ENCODE measurements at places on chromosomes 1 and 21.

DNA sequence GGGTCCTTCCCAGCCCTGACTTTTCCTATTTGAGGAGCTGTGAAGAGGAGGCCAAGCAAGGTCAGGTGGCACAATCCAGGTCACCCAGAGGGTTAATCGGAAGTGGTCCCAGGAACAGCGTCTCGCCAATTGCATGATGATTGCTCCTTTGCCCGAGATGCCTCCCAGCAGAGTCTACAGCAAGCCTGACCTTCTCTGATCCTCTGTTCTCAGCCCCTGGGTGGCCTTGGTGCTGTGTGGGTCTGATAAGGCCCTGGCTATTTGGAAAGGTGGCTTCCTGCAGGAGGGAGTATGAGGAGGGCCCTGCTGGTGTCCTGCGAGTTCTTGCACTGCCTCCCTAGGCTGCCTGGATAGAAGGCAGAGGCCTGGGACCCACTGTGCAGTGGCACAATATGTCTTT is 116.2 kb downstream of the FOXD2 start:
- DNase-seq: no peak

- no peak for DNase-seq
Measured at GRCh38 chr21:38993561-38993960, 187.8 kb downstream of the ETS2 start.

- no peak for DNase-seq
Measured at GRCh38 chr21:38243732-38244406, 12.9 kb upstream of the KCNJ15 start.

GRCh38 chr1:210397681-210398080 is 69.0 kb downstream of the HHAT start:
- DNase-seq: no peak

DNA sequence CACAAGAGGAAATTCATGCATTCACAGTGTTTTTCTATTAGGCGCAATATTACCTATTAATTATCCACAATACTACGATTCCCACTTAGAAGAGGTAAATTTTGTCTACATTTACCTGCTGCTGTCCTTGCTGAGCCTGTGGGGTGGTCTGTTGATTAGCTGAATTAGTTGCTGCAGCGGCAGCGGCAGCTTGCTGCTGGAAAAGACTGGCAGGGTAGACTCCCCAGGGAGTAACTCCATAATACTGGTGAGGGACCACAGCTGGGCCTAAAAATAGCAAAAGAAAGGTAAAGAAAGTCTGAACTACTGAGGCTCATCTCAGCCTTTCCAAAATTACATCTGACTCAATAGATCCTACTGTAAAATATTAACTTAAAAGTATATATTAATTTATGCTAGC is 66.0 kb upstream of the SDC3 start:
- DNase-seq: no peak

- no peak for DNase-seq
Measured at GRCh38 chr1:79792219-79792930, 785.8 kb upstream of the ADGRL4 start.

DNA sequence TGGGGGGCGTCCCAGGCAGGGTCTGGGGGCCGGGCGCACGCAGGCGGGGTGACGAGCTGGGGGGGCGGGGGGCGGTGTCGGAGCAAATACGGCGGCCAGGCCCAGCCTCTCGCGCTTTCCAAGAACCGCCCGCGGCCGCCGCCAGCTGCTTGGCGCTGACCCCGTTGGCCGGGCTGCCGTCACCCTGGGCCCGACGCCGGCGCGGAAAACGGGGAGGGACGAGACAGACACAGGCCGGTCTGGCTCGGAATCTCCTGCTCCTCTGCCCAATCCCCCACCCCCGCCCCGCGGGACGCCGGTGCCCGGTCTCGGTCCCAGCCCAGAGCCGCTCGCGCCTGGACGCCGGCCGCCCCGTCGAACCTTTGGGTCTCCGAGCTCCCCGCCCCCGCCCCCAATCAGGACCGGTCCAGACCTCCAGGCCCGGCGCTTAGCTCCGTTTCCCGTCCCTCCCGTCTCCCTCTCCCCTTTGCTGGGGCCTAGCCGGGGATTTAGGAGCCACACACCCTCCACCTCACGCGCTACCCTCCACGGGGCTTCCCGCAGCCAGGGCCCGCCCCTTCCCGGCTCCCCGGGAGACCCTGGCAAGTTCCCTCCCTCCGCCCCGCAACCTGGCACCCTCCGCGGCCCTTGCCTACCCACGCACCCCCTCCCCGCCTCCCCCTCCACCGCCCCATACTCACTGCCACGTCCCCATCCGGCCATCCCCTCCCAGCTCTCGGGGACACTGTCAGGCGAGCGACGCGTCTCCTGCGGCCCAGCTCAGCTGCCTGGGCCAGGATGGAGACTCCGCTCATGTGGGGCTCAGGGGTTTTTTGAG is 800 bp upstream of the MMP23B start:
- no peak for DNase-seq

DNA sequence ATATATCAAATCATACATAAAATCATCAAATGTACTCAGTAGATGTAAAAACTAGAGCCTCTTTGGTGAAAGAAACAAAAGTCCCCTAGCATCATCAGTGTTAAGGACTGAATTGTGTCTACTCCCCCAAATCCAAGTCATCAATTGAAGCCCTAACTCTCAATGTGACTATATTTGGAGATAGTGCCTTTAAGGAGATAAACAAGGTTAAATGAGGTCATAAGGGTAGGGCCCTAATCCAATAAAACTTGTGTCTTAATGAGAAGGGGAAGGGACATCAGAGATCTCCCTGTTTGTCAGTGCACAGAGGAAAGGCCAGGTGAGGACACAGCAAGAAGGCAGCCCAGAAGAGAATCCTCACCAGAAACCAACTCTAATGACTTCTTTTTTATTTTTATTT is 33.5 kb downstream of the USP24 start:
- no peak for DNase-seq

DNA sequence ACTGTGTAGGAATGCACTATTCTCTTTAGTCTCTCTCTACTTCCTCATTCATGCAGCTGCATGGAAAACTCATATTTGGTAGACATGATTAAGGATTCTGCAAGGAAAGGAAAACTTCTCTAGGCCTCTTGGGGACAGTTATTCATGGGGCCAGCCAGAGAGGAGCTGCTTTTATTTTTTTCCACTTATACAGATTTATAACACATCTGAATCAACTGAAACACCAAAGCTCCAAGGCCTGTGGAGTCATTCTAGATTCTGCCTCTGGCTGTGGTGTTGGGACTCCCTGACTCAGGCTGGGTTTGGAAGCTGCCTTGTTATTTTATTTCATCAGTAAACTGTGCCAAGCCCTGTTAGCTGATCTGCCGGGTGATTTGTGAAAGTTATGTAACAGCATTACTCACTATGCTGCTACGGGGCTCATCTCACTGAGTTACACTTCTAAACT is 83.9 kb upstream of the EDEM3 start:
- DNase-seq: no peak

DNA sequence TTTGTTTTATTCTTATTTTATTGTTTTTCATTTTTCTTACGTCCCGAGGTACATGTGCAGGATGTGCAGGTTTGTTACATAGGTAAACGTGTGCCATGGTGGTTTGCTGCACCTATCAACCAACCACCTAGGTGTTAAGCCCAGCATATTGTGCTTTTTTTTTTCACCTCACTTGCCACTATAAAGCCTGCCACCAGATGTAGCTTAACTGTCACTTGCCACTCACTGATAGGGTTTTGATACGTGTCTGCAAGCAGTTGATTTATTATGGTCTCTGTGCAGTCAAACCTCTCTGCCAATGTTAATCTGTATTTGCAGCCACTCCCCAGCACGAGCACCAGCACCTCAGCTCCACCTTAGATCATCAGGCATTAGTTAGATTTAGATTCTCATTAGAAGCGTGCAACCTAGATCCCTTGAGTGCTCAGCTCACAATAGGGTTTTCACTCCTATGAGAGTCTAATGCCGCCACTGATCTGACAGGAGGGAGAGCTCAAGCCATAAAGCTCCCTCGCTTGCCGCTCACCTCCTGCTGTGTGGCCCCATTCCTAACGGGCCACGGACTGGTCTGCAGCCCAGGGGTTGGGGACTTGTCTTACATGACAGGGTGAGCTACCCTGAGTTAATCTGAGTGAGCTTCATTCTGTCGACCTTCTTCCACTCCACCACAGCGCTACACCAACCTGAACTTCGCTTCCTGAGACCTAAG is 17.9 kb upstream of the ABCG1 start:
- DNase-seq: no peak

- no peak for DNase-seq
Measured at GRCh38 chr1:59673573-59674450, 140.9 kb upstream of the HOOK1 start.

DNA sequence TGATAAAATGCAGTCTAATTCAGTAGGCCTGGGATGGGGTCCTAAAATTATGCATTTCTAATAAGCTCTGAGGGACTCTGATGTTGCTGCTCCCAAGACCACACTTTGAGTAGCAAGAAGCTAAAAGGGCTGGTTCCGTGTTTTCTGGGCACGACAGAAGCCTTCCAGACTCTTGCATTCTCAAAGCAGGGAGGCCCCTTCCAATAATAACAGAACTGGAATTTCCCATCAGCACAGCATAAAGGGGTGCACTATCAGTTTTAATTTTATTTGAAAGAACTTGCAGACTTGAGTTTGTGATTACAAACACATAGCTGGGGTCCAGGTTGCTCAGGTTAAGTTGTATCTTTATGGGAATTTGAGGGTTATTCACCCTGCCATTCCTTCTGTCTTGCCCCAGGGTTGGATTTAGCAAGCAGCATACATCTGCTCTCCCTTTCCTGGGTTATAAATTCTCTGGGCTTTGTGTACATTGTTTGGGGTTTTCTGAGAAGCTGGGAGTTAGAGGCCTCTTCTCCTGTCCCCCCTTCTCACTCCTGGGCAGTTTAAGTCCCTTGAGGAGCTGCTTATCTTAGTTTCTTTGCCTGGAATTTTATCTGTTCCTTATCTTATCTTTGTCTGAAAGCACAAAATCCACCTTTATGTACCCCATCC is 94.2 kb upstream of the SLC2A1 start:
- no peak for DNase-seq

DNA sequence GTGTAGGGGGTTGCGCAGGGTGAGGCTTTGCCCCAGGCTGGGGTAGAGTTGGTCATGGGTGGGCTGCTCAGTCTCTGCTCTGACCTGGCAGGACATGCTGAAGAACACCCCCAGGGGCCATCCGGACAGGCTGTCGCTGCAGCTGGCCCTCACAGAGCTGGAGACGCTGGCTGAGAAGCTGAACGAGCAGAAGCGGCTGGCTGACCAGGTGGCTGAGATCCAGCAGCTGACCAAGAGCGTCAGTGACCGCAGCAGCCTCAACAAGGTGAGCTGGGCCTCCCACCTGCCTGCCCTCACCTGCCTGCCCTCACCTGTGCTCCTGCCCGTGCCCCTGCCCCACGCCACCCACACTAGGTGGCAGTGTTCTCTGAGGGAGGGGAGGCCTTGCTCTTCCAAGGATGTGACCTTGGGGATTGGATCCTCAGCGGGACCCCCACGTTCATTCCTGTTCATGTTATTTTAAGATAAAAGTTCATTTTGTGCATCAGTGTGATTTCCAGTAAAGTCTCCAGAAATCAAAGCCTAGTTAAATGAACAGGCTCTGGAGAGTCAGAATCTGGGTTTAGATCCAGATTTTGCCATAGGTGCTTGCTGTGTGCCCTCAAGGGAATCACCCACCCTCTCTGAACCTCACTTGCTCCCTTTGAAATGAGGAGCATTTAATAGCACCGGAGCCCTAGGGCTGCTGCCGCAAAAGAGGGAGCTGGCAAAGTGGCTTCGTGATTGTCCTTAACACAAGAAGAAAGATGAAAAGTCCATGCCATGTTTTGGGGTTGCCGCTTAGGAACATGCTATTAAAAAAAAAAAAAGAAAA is 87.9 kb downstream of the ARHGEF10L start:
- DNase-seq: no peak

- DNase-seq: no peak
Measured at GRCh38 chr1:50637460-50637859, 214.2 kb upstream of the DMRTA2 start.

GRCh38 chr1:46043458-46044017 is 88.9 kb downstream of the PIK3R3 start:
- DNase-seq: no peak
